ENCODE measurements at places on chromosomes 16 and 17. TPM values are rescaled to one million over a fixed set of nuclear protein-coding genes. Genes with fewer than 3 reads are reported as not detected.

GRCh38 chr17:21041741-21042457 lies 912 bp downstream of the USP22 start:
- peak; percentile 47 for DNase-seq

The SLC6A4 gene
- not detected for total RNA-seq

- no peak for DNase-seq
These were observed 26.8 kb upstream of the AXIN2 start for GRCh38 chr17:65588181-65588808.

The TMC7 gene
- total RNA-seq, result not detected

GRCh38 chr17:29546085-29546484 lies 20.8 kb downstream of the ABHD15 start:
- DNase-seq, result no peak

Data from naive thymus-derived CD4-positive, alpha-beta T cell (primary cell).